ENCODE measurements at places on chromosomes 6 and 20.

DNA sequence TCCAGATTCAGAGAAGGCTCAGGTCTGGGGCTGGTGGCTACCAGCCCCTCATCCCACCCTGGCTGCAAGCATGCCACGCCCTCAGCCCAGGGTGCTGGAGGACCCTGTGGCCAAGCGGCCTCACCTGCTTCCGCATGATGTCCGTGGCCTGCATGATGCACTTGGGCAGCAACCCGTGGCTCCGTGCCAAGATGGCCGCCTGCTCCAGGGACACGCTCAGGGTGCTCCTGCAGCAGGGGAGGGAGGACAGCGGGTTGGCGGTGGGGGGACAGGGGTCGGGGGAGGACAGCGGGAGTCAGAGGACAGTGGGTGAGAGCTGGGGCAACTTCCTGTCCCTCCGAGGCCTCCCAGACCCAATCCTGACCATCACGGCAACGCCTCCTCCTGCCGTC lies 200.1 kb downstream of the PREX1 start:
- no peak for DNase-seq

- DNase-seq: no peak
These were observed at the start of gene CDH4 for GRCh38 chr20:61251529-61252393. Gene CDH4, plus strand, starts transcription at chr20:61252261.

DNA sequence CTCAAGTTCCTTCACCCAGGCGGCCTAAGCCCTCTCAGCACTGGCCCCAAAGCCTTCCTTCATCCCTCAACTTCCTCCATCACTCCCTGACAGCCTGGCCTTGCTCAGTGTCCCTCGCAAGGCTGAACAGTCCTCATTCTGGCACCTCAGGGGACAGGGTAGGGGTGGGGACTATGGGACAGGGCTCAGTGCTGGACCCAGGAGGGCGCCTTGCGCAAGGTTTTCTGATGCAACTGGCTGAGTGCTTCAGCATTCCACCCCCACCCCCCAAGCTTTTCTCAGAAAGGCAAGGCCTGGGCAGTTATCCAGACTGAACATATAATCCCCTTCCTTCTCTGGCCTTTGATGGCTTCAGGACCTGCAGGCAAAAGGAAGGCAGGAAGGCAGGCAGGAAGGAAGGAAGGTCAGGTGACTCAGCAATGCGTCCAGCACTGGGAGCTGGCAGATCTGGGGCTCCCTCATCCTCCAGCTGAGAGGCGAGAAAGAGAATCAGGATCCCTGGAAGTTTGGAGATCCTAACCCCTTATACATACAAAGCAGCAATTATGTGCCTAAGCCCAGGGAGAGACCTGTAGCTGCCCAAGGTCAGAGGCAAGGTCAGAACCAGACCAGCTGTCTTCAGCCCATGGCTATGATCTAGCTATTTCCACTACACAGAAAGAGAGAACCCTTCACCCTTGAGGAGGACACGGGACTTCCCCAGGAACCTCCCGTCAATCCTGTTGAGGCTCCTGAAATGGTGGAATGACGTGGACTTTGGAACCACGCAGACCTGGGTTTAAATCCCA lies 8.6 kb upstream of the TRIB3 start:
- no peak for DNase-seq

GRCh38 chr6:47424436-47424836 lies 53.2 kb upstream of the CD2AP start:
- DNase-seq: no peak

GRCh38 chr6:108914235-108915022 lies 66.2 kb downstream of the ARMC2 start:
- no peak for DNase-seq

GRCh38 chr6:130610303-130610702 lies 216.9 kb upstream of the SMLR1 start:
- no peak for DNase-seq

DNA sequence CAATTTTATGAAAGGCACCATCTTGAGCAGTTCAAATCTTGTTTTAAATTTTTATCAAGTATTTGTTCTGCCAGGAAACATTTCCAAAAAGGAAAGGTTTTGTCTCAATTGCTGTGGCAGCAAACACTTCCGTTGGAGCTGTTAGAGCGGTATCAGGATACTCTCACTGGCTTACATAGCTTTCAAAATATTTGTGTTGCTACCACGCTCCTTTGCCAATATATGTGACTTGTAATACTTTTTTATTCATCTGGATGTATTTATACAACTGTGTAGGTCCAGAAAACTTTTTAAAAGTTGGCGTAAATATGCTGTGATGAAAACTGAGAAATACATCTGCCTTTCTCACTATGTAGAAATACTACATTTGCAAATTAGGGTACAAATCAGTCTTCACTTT lies 37.8 kb upstream of the NHSL1 start:
- DNase-seq: no peak

- DNase-seq: no peak
These were observed 451.6 kb downstream of the CDKAL1 start for GRCh38 chr6:20985821-20986220.

DNA sequence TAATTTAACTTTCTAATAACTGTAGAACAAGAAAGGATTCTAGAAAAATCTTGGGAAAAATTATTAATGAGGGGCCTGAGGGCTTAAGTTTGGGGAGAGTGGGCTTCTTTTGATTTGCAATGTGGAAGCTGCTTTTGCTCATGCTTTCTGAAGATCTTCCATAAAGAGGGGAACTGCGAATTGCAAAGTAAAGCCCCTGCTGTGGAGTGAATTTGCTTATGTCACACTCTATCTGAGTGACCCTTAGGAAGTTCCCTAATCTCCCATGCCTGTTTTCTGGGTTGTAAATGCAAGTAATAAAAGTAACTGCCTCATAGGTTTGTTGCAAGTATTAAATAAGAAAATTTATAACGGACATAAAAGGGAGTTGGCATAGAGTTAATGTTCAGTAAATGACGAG lies 301.2 kb downstream of the PLCB1 start:
- no peak for DNase-seq

DNA sequence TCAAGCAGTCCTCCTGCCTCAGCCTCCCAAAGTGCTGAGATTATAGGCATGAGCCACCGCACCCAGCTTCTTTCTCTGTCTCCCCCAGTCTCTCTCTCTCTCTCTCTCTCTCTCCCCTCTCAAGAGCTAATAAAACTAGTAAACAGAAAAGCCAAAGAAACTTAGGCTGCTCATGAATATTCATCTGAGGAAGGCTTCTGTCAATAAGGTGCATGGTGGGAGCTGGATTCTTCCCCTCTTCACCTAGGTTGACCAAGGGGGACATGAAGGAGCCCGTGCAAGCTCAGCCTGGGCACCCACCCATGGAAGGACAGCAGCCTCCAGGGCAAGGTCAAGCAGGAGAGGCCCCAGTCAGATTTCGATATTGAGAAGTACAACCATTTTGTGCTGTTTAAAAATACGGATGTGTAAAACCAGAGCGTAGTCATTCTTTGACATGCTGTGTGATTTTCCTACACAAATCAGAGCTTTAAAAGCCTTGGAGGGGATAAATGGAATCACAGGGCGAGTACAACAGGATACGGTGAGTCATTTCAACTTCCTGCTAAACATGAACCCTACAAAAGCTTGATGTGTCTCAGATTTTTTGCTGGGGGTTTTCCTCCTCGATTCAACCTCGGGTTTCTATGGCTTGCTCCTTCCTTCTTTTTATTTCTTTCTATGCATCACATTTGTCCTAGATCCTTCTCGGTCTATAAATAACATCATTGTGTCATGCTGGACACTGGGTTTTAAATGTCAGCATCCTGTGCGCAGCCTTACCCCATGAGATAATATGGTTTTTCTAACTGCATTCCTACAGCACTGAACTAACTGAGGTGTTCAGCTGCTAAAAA lies 368.9 kb upstream of the JARID2 start:
- DNase-seq: no peak

- DNase-seq: no peak
These were observed 24.5 kb downstream of the GABRR2 start for GRCh38 chr6:89290401-89291155.

- DNase-seq: no peak
These were observed 124.4 kb downstream of the PTPRT start for GRCh38 chr20:43065299-43065698.

GRCh38 chr6:110285306-110286060 lies 72.7 kb downstream of the METTL24 start:
- DNase-seq: no peak

DNA sequence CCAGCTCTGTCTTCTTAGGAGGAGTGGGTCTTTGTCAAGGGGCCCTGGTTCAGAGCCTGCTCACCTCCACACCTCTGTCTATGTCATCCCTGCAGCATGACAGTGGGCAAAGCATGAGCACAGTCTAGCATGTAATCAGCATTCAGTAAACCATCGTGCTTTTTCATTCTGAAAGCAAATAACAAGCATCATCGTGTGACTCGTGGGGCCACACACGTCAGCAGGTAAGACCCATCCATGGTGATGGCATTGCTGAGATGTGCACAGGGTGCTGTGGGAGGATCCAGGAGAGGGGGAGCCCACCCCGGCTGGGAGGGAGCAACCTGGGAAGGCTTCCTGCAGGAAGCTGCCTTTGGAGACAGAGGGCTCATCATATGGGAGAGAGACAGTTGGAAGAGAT lies 106.7 kb downstream of the TMEM242 start:
- no peak for DNase-seq

DNA sequence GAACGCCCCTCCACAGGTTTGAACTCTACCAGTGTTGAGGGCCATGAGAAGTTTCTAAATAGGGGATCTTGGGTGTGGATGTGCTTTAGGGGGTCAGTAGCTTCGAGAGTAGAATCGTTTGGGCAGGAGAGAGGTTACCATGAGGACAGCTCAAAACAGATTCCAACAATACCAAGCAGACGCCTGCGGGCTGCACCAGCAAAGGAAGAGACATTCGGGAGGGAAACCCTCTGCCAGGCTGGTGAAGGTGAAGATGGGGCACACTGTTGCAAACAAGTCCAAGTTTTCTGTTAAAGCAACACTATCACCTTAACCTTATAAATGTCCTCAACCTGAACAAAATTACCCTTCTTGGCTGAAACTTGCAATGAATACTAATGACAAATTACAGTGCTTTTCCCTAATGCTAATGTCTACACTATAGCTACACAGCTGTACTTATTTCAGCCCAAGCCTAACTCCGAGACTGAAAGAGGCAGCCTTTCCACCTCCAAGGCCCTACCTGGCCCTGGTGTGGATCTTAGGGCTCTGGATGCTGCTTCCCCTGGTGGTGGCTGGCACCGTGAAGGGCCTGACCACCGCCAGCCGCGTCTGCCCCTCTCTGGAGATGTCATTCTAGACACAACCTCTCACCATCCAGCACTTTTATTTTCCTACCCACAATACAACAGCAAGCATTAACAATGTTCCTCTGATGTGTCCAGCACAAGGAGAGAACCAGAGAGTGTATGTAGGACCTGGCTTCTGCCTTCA lies 80.1 kb downstream of the DLL1 start:
- no peak for DNase-seq

DNA sequence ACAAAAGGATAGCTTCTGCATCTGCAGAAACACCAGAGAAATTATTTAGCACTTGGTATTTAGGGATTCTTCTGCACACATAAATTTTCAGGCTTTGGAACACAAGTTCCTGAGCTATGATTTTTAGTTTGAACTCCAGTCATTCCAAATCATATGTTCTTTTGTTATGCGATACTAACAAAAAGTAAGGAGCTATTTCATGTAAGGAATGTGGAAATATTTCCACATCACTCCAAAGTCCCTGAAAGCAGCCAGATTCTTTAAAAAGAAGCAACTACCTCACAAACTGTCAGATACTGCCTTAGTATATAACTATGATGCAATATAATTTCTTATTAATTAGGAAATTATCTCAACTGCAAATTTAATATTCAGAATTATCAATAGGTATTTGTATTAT lies 106.9 kb downstream of the RNGTT start:
- no peak for DNase-seq

DNA sequence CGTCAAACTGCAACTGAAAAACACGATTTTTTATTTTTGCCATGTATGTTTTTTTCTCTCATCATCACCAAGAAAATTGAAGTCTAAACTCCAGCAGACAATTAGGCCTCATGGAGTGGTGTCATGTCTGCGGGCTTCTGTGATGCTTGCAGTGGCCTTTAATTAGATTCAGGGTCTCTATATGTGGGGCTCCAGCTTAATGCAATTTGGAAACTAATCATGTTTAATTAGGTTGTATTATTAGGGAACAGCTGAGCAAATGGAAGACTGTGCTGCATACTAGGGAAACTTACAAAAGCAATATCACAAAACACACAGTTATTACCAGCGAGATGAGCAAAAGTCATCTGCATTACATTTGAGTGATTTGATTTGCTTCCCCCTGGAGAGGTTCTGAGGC lies 132.9 kb upstream of the PMEPA1 start:
- DNase-seq: no peak

DNA sequence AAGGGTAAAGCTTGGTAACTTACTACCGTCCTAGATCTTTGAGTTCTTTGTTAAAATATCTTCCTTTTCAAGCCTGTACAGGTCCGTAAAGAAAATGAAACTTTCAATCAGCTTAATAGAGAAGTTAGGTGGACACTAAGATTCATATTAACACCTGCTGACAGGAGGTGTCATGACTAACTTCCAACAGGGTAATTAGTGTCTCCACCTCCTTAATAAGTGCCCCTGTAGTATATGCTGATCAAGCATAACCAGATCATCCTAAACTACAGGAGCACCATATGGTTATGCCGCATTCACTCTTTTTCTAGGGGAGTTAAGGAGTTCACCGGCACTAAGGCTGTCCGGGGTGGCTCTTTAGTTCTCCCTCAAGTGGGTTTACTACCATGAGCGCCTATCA lies 23.9 kb upstream of the RALGAPA2 start:
- DNase-seq: no peak

DNA sequence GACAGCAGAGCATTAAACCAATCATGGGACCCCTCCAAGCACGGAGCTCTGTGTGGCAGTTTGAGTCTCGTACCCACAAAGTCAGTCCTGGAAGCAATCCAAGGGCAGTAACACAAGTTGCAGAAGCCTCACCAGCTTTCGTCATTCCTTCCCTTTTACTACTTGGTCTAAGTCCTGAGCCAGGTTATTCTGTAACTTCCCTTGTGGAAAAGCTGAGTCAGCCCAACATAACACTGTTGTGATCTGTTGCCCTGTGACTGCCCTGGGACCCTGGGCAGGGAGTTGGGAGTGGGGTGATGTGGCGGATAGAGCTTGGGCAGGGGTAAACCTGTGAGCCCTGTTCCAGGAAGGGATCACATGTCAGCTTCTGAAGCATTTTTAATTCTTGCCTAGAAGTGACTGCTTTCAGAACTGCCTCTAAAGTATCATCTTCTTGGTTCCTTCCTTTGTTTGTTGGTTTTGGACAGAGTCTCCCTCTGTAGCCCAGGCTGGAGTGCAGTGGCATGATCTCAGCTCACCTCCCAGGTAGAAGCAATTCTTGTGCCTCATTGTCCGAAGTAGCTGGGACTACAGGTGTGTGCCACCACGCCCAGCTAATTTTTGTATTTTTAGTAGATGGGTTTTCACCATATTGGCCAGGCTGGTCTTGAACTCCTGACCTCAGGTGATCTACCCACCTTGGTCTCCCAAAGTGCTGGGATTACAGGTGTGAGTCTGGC lies 183.7 kb upstream of the JAG1 start:
- DNase-seq: no peak

GRCh38 chr6:13012977-13013680 lies 296.6 kb downstream of the PHACTR1 start:
- DNase-seq: no peak

- no peak for DNase-seq
These were observed 8.0 kb downstream of the DNPH1 start for GRCh38 chr6:43221046-43221972.

- no peak for DNase-seq
These were observed 156.3 kb downstream of the FOXA2 start for GRCh38 chr20:22428051-22428450.
